ENCODE measurements at places on chromosomes 3 and 15.

- no peak for DNase-seq
Observed at GRCh38 chr3:110938629-110939028, 133.0 kb upstream of the NECTIN3 start.

DNA sequence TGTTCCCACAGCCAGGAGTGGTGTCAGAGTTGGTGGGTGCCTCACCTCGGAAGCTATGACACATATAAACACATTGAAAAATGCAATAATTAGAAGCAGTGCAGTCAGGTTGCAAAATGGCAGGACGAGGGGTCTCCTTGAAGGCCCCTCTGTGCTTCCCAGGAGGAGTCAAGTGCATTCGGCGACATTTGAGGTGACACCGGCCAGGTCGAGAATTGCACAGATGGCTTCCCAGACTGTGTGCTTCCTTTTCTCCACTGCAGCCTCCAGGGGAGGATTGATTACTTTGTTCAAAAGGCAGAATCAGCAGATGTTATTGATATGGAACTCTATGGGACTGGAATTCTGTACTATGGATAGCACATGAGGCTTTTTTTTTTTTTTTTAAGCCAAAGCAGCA, 163.2 kb downstream of the MINAR1 start:
- no peak for DNase-seq

GRCh38 chr15:75347222-75348033, 589 bp downstream of the NEIL1 start:
- DNase-seq = peak; percentile 69

GRCh38 chr15:29651476-29652233, 170.6 kb downstream of the TJP1 start:
- no peak for DNase-seq

DNA sequence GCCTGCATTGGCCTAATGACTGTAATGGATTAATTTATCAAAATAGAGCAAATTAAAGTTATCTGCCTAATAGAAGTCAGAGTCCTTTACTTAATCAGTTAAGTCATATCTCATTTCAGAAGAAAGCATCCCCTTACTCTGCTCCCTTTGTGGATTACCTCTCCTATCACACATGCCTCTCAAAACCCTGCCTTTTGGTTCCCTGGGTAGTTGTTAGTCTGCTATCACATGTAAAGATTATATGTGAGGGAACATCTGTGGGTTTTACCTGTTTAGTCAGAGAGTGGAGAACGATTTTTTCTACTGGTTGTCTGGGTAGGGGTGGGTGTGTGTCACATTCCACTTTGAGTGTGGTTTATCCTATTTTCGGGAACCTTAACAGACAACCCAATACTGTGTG, 16.4 kb downstream of the UBE2E2 start:
- DNase-seq = no peak

DNA sequence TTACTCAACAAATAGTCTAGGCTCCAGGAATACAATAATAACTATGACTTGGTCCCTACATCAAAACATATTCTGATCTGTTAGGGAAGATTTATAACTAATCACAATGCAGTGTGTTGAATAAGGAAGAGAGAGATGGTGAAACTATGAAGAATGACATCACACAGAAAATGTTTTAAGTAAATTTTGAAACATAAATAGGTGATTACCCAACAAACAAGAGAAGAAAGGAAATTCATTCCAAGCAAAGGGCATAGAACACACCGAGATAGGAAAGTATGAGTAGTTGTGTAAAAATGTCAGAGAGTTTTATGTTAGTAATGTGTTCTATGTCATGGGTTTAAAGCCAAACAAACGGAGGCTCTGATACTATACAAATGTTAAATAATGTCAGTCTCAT, 13.4 kb downstream of the SEC62 start:
- no peak for DNase-seq

DNA sequence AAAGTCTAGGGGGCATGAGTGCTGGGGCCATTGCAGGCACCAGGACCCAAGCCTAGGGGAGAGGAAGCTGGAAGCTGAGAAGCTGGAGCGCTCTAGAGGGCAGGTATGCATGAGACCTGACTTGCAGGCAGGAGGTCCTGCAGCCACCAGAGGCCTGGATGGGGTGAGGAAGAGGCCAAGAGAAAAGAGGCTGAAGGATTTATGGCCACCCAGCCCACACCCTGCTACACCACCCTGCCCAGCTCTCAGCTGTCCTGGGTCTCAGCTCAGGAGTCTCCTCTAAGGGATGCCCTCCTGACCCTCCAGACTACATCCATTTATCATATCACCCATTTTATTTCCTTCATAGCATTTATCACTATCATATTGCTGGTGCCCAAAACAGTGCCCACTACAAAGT, 36.5 kb downstream of the RPN1 start:
- DNase-seq = no peak

- no peak for DNase-seq
Observed at GRCh38 chr15:49814709-49815108, 193.9 kb downstream of the DTWD1 start.

DNA sequence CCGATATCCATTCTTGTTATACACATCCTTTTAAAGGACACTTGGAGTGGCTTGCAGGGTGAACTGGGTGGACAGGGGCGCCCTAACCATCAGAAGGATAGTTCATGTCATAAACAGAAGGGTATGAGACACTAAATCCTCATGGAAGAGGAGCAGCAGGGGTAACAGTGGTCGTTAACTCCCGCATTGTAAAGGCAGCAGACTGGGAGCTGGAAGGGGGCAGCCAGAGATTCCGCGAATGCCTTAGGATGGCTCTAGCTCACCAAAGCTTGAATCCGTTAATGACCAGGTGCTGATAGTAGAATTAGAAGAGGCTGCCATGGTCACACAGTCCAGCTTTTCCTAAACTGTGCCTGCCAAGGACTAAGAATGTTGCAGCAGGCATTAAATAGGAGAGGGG, 85.2 kb upstream of the ANKRD34C start:
- no peak for DNase-seq

DNA sequence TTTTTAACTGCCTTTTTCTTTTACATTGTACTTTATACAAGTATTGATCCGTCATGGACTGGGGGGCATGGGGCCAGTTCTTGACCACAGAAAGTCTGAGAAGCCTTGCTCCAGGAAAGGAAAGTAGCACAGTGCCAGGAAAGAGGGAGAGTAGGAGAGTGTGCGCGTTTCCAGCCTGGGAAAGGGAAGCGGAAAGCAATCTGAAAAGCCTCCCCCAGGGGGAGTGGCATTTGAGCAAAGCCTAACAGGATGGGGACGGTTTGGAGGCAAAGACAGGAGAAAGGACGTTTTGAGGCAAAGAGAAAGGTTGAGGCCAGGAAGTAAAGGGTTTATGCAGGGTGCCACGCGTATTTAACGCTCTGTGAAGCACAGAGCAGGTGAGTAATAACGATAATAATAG, 116.9 kb downstream of the RORA start:
- DNase-seq = no peak

DNA sequence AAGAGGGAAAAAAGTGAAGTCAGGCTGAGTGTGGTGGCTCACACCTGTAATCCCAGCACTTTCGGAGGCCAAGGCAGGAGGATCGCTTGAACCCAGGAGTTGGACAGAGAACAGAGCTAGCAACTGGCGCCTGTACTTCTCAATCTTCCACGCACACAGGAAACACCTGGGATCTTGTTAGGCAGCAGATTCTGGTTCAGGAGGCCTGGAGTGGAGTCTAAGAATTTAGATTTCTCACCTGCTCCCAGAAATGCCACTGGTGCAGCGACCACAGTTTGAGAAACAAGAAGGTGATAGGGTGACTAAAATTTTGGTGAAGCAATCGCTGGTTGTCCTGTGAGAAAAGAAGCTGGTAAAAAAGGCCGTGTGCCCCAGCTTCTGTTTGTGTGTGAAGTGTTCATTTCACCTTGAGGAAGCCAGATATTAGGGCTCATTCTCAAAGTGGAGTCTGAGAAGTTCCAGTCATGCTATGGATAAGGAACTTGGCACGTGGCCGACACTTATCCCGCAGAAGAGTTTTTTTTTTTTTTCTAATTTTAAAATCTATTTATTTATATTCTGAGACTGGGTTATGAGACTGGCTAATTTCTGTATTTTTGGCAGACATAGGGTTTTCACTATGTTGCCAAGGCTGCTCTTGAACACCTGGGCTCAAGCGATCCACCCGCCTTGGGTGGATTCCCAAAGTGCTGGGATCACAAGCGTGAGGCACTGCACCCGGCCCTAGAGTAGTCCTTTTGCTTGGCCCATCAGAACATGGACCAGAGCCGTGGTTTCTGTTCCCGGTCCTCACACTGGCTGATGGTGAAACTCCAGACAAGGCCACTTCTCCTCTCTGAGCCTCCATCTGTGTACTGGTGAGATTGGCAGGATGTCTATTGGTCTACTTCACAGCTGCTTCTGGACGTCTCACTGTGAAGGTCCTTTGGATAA, 324.6 kb upstream of the PROK2 start:
- DNase-seq = no peak

DNA sequence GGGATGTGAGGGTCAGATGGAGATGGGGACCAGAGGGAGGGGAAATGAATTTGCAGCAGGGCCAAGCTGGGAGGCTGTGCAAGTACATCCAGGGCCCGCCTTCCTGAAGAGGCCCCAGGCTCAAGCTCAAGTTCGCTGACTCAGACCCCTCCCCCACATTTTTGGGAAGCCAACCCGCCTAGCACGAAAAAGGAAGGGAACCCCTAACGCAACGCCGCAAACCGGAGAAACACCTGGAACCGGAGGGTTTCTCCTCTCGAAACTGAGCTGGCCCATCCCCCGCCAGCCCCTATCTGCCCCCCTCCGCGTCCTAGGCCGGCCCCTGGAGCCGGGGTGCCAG, 624 bp downstream of the AP3B2 start:
- no peak for DNase-seq

DNA sequence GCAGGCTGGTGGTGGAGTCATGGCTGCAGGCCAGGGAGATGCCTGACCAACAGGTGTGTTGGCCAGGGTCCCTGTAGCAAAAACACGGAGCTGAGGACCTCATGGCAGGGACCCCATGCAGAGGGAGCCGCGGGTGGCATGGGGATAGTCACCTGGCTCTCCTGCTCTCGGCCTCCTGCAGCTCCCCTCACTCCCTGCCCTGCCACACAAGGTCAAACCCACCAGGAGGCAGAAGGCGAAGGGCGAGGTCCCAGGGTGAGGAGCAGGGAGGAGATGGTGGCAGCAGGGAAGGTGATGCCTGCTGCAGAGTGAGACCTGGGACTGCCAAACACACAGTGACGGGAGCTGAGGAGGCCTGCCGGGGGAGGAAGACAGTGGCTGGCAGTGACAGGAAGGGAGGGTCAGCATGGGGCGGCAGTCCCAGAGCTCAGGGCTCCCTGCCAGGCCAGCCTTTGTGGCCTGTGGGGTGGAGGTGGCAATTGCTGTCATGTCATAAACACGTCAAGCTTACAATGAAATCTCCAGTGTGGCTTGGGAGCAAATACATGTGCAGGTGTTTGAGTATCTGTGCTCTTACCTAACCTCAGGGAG, 144.3 kb downstream of the TJP1 start:
- DNase-seq = no peak

DNA sequence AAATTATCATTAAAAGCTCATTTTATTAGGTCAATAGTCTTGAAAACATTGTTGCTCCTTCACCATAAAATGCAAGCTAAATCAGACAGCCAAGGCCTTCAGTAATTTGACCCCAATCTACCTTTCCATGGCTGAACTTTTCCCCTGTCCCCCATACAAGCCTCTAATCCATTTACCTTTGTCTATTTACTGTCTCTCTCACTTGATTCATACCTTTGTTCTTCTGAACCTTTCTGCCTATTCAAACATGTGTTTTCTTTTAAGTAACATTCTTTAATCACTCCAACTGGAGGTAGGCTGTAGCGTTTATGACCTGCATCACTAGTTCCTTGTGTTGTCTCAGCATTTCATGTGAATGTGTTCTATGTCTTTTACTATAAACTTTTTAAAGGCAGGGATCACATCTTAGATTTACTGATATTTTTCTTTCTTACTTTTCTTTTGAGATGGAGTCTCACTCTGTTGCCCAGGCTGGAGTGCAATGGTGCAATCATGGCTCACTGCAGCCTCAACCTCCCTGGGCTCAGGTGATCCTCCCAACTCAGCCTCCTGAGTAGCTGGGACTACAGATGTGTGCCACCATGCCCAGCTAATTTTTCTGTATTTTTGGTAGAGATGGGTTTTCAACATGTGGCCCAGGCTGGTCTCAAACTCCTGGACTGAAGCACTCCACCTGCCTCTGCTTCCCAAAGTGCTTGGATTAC, 5.2 kb upstream of the NANOGP8 start:
- DNase-seq = no peak

GRCh38 chr3:175105066-175105465, 245.9 kb downstream of the NAALADL2 start:
- DNase-seq = no peak

DNA sequence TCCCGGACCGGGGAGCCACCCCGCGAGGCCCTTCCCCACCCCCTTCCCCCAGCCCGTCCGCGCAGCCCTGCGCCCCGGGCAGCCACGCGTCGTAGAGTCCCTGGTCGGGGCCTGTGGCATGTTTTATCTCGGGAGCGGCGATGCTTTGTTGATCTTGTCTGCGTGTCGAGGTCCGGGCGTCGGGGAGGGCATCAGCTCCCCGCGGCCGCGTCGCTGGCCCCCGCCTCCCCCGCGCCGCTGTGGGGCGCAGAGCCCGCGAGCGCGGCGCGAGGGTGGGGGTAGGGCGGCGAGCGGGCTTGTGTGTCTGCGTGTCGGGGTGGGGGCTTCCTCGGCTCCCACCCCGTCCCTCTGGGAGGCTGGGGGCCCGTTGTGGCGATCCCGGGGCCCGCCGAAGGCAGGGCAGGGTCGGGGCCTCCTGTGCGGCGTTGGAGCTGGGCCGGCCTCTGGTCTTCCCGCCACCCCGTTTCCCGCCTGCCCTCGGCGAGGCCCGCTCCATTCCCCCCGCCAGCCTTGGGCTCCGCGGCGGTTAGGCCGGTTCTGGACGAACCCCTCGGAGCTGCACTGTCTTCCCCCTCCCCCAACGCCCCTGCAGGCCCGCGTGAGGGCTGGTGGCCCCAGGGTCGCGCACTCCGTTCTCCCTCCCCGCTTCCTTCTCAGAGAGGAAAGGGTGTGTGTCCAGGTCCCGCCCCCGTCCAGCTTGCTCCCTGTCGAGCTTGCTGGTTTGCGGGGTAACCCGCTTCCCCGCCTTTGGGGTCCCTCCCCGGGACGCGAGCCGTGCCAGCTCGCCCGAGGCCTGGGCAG, 695 bp downstream of the GMPS start:
- DNase-seq = peak; percentile 33

GRCh38 chr3:94423578-94423977, 360.7 kb downstream of the NSUN3 start:
- no peak for DNase-seq

- DNase-seq = no peak
Observed at GRCh38 chr3:159236321-159236720, 434.5 kb downstream of the MFSD1 start.

DNA sequence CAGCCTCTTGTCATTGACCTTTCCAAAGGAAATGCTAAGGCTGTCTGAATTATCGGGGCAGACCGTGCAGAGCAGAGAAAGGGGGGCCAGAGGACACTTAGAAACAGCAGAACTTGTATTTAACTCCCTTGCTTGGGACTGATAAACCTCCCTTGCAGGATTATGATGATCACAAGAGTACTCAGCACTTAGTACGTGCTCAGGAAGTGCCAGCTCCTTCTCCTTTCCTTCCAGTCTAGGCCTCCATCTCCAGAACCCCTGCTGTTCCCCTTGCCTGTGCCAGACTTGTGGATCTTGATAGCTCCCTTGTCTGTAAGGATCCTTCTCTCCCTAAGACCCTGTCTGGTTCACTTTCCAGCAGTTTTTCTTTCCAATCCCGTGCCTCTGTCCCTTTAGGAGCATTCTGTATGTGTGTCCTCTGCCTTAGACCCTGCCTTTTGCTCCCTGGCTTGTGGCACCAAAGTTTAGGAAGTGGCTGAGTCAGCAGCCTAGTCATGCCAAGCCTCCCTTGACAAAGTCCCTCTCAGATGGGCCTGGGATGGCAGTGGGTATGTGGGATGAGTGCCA, 747 bp downstream of the SORD start:
- no peak for DNase-seq

- peak; percentile 6 for DNase-seq
Observed at GRCh38 chr3:14461748-14462324, 59.4 kb downstream of the SLC6A6 start.
